ENCODE measurements at places on chromosomes 13 and 19. TPM values are rescaled to one million over a fixed set of nuclear protein-coding genes. Genes with fewer than 3 reads are reported as not detected.

DNA sequence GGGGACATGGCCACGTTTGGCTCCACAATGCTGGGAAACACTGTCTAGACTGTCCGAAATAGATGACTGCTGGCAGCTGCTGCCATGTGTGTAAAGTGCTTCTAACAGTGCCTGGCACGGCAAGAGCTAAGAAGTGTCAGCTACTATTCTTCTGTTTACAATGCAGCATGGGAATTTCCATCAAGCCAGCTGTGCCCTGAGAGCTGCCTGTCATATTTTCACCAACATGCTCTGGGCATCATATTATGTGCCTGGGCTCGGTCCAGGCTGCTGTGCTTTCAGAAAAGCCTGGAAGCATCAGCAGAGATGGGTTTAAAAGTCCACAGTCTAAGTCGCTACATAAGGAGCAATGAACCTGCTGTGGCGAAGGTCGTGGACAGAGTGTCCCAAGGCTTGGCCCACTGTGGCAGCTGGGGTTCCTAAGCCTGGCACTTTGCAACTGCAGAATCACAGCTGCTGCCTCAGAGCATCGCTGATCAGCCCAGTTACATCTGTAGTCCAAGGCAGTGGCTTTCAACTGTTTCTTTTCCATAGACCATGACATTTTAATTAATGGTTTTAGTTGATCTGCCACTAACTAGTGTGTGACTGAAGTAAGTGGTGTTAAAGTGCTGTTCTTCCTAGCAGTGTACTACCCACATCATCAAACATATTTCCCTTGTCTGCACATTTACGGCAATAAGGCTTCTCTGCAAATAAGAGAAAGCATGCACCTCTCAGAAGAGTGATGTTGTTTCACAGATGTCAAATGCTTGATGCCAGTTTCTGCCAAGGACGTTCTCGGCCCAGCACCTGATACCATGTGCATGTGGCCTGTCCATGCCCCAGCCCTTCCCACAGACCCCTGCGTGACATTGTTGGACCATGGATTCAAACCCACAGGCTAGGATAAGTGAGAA, 95.7 kb upstream of the C1QTNF9B start:
- no peak for DNase-seq

DNA sequence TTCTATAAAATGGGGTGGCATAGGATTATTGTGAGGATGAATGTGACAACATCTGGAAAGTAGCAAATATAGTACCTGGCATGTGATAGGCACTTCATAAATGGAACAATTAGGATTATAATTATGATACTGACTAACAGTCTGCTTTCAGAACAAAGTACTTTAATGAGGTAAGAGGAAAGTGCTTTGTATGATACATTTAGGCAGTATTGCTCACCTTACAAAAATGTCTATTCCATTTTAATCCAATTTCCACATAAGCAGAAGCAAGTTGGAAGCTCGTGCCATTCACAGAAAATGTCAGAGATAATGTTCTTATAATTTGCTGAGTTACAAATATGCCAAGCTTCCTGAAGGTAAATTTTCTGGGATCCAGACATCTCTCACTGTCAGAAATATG, 16.9 kb upstream of the HTR2A start:
- no peak for DNase-seq

DNA sequence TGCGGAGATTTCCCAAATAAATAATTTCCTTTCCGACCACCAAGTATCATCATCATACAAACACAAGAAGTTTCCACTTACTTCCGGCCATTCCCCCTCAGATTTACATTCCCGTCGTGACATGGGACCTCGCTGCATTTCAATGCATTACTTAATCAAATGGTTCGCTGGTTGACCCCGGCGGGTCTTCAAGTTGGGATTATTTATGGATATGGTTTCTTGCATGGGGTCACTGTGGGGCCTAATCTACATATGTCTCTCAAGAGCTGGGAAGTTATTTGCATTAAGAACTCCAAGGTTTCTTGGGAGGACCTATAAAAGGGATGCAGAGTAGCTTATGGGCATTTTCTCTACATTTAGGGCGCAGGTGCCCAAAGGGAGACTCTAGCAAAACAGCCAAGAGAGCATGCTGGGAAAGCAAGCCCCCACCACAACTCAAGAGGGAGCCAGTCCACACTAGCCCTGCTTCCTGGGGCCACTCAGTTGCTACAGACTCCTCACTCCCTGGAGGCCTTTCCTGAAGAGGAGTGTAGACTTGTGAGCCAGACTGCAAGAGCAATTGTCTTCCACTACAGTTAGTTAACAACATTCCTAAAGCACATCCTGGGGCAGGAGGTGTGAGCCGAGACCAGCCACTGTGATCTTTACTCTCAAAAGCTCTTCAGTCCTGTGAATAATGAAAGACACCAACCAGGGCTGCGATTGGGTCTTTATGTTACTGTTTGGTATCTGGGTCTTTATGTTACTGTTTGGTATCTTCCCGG, 125.3 kb downstream of the KATNAL1 start:
- DNase-seq = no peak

GRCh38 chr19:48630296-48631063, 6.7 kb downstream of the DBP start:
- peak; percentile 41 for DNase-seq

- DNase-seq = no peak
Observed at GRCh38 chr13:27536361-27537101, 83.8 kb downstream of the LNX2 start.

DNA sequence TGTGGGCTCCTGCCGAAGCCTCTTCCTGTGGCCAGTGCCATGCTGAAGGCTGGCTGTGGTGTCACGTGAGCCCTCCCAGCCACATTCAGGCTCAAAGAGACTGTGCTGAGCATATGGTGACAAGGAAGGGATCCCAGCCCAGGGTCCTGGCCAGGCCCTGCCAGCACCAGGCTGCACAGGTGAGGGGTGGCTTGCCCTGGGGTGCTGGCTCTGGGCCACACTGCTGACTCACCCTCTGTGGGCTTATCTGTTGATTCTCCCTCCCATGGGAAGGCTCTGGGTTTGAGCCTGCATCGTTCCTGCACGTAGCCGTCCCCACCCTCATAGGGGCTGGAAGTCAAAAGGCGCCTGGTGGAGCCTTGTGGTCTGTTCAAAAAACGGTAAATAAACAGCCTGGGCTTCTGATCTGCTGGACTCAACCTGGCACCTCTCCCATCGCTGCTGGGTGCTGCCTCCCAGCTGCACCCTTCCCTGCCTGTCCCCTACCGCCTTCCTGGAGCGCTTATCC, 31.1 kb downstream of the DNM2 start:
- peak; percentile 82 for DNase-seq

DNA sequence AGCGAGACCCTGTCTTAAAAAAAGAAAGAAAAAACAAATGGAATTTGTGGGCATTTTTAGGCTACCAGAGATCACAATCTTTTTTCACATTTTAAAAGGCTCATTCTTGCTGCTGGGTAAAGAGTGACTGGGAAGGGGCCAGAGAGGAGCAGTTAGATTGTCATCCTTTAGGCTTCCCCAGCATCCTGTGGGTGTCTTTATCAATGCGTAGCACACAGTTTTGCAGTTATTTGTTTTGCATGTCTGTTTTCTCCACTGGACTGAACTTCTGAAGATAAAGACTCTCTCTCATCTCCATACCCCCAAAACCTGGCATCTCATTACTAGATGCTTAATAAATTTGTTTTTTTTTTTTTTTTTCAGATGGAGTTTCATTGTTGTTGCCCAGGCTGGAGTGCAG, 2.1 kb upstream of the UTP14C start:
- no peak for DNase-seq

Gene NEK3
- total RNA-seq = 17.1 TPM

Gene ELOF1
- 79.0 TPM for total RNA-seq

Gene IFT88
- total RNA-seq = 9.8 TPM

Gene LRRC4B
- total RNA-seq = 5.6 TPM
